ENCODE measurements at places on chromosomes 7 and 10. TPM values are rescaled to one million over a fixed set of nuclear protein-coding genes. Genes with fewer than 3 reads are reported as not detected.

The SDK1 gene
- 0.50 TPM for total RNA-seq

The ANKRD30A gene
- total RNA-seq: not detected

The CLCN1 gene
- not detected for total RNA-seq

The ACBD5 gene
- total RNA-seq: 23.5 TPM

The SEPTIN7 gene
- 299 TPM for total RNA-seq

The ASB10 gene
- total RNA-seq: not detected

The TRIM56 gene
- 16.9 TPM for total RNA-seq

The GPR22 gene
- total RNA-seq: under 0.01 TPM

The SPDYE11 gene
- total RNA-seq: not detected

The BAMBI gene
- 3.2 TPM for total RNA-seq

The FAM171A1 gene
- total RNA-seq: 43.8 TPM

The CYP3A5 gene
- not detected for total RNA-seq

The NEUROG3 gene
- not detected for total RNA-seq

The PDE1C gene
- 0.43 TPM for total RNA-seq

The OR2A2 gene
- not detected for total RNA-seq

The STOX1 gene
- 0.14 TPM for total RNA-seq

The FKBP6 gene
- not detected for total RNA-seq

The INPP5F gene
- total RNA-seq: 37.4 TPM

The TYSND1 gene
- total RNA-seq: 5.2 TPM

The FAM25G gene
- not detected for total RNA-seq

Data from thoracic aorta endothelial cell (primary cell).